ENCODE measurements at places on chromosomes 6 and 20.

DNA sequence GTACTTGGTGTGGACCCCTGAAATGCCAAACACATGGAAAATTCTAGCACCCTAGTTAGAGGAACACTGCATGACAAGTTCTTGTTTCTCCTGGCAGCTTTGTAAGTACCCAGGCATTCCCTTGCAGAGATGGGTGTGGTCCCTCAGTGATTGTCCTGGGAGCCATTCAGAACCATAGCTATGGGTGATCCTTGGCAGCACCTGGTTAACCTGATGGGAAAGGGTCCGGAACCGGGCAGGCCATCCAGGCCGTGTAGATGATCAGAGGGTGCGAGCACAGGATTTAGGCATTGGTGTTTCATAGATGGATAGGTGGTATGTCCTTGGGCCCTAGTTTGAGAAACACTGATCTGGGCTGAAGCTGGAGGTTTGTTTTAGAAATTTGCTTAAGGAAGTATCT is 95.8 kb downstream of the RPP40 start:
- DNase-seq: no peak

DNA sequence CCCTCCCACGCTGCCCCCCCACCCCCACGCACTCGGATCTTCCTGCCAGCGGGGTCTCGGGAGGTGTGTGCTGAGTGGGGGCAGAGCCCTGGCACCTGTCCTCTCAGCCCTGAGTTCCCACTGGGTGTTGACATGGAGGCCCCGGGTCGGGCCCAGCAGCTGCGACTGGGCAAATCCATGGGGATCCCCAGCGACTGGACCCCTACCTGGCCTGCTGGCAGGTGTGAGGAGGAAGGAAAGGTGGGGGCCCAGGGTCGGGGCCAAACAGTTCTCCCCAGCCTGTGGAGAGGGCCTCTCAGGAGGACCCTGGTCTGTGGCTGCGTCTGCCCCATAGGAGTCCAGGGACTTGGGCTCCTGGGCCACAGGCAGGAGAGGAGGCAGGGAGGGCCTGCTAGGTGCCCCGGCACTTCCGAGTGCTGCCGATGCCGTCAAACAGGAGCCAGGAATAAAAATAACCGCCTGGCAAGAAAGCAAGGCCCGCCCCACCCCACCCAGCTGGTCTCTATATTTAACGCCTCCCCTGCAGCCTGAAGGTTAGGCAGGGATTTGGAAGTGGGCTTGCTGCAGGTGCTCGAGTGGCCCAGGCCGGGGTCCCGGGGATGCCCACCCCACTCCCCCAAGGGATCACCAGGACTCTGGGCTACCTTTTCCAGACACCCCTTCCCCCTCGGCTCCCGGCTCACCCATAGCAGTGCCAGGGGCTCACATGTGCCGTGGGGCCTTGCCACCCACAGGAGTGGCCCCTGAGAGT is 1.4 kb upstream of the EEF1A2 start:
- no peak for DNase-seq

DNA sequence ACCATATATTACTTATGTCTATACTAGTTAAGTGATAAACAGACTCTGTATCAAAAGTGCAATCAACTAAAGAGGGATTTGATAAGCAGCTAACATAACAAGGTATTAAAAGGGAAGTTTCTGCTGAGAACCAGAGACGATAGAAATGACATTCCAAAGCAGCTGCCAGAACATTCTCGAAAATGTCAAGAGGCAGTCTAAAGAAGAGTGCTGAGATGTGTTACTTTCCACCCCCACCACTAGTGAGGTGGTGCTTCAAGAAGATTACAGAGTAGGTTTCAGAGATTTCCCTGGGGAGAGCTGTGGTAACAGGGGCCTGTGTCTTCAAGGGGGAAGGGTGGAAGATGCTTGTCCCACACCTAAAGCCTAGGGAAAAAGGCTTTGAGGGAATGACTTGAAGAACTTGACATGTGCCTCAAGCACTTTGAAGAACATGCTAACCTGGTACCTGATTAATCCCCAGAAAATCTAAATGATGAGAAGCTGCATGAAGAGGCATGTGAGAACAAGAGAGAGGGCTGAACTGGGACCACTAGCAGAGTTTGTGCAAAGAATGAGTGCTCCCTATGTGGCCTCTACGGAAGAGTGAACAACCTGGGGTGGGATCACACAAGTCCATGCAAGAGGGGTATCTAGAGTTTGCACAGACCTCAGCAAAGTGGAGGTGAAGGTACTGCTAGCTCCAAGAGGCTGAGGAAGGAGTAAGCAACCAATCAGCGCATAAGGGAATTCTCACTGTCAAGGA is 5.0 kb downstream of the FAM184A start:
- no peak for DNase-seq

DNA sequence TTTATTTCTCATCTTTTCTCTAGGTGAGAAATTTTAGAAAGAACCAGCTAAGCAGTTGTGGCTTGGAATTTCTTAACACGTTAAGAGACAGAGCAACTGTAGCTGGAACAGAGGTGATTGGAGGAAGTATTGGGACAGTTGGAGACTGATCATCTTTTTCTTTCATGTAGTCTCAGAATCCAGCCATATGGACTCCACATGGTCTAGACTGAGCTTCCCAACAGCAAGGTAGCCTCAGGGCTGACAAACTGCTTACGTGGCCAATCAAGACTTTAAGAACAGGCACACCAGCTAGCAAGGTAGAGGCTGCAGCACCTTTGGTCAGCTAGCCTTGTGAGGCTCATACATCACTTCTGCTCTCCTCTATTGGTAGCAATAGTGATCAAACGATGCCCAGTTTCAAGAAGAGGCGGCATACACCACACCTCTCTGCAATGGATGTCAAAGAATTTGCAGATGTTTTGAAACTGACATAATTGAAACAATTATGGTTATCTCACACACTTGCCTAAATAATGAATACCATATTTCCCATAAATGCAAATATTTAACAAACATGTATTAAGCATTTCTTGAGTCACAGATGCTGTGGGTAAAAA is 590.5 kb upstream of the SLC35B3 start:
- no peak for DNase-seq

DNA sequence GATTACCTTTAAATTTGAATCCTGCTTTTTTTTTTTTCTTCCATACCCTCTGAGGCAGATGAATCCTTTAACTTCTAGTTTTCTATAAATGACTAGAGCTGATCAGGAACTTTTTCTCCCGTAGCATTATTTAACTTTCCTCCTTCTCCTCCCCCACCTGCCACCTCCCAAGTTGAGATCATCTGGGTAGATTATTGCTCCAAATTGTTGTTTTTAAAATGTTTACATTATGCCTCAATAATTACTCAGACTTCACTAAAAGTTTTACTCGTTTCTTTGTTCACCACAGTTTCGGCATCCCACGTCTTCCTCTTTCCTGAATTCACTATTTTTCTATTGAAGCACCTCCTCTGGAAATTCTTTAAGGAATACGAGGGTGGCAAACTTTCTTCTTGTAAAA is 16.6 kb upstream of the SCUBE3 start:
- no peak for DNase-seq

- DNase-seq: no peak
Observed at GRCh38 chr6:167491438-167492099, 166.7 kb downstream of the TTLL2 start.

DNA sequence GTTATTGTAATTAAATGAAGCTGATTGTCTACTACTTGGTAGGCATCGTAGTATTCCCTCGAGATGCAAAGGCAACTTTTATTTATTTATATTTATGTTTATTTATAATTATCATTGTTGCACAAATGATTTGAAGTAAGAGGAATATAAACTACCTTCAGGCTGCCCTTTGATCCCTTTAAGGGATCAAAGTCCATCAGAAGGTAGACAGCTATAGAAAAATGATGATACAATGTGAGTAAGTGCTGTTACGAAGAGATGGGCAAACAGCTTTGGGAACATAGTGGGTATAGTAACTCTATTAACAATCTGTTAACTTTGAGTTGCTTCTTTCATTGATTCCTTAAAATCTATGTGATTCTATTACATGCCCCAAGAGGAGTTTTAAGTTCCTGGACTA is 512.8 kb upstream of the CITED2 start:
- DNase-seq: no peak

- no peak for DNase-seq
Observed at GRCh38 chr6:4188801-4189200, 53.4 kb upstream of the ECI2 start.

- DNase-seq: no peak
Observed at GRCh38 chr6:74256781-74257180, 560.8 kb downstream of the CD109 start.

DNA sequence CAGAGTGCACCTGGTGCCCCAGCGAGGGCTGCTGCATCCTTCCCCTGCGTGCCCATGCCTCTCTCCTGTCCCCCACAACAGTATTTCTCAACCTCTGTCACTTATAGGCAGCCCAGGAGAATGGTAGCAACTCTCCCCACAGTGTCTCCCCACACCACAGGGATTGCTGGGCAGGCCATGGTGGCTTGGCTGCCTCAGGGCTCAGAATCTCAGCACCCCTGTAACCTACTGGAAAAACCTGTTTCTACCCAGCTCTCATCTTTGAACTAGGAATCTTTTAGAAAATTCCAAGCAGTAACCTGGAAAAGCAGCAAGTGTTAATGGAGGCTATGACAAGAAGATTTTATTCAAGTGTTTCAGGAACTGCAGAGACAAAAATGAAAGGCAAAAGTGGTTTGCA is 38.0 kb downstream of the CD164 start:
- no peak for DNase-seq

DNA sequence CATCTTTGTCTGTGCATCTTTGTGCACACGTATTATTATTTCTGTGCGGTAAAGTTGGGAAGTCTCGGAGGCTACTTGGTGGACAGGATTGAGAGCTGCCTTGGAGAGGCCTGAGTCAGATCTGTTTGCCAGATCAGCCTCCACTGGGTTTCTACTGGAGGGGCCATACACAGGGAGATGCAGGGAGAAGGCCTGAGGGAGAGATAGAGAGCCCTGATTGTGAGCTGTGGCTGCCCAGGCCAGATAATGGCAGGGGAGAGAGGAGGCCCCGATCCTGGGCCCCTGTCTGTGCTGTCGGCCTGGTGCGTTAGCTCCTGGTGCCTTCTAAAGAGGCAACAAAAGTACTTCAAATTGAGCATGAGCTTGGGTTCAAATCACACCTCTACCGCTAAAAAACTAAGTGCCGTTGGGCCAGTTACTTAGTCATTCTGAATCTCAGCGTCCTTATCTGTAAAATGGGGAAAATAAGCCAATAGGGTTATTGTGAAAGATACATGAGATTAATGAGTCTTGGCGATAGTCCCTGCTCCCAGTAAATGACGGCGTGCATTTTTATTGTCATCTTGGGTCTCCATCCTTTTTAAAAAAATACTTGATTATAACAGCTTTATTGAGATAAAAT is 27.6 kb upstream of the ADA start:
- DNase-seq: no peak

DNA sequence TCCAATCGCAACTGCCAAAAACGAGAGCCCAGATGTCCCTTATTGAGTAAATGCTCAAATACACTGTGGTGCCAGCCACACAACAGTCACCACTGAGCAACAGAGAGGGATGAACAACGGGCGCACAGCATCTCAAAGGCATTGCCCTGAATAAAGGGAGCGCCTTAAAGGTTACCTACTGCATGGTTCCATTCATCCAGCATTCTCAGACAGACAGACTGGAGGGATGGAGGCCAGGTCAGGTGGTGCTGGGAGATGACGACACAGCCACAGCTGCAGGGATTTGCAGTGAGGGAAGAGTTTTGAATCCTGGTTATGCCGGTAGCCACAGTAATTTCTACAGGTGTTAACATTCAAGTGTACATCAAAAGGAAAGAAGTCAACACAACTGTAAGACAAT is 615.5 kb upstream of the AGPAT4 start:
- DNase-seq: no peak

- no peak for DNase-seq
Observed at GRCh38 chr20:17594443-17594842, 24.6 kb downstream of the DSTN start.

DNA sequence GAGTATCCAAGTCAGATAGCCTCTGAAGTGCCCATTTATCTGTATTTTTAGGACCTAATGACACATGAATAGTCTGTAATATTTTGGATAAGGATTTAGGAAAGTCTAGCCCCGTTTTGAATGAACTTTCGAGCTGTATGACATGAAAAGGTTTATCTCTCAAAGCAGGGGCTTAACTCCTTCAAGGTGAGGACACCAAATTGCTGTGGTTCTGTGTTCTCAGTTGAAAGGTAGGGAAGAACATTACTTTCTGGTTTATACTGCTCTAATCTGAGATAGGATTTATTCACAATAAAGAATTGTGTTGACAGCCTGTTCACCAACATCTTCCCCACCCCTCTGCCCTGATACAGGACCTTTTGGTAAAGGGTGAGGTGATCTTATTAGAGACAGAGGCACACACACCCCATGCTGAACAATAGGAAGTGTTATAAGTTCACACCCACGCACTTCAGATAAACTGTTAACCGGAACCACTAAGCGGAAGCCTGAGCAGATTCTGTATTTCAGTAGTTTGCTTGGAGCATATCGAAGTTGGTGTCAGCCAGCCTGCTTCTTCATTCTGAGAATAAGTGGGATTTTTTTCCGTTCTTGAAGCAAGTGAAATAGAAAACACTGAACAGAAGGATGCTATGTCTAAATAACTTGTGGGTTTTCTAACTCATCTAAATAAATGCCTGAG is 223.3 kb downstream of the TMEM242 start:
- no peak for DNase-seq

DNA sequence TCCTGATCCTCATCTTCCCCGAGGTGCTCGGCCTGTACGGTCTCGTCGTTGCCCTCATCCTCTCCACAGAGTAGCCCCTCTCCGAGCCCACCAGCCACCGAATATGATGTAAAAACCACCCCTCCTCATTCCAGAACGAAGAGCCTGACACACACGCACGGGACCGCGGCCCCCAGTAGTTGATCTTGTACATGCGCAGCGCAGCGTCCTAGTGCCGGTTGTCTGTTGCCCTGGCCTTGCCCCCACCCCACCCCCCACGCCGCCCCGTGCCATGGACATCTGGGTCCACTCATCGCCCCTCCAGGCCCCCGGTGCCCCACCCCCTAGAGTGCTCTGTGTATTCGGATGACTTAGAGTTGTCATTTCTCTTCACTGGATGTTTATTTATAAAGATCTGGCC is 5.2 kb upstream of the PRPH2 start:
- DNase-seq: no peak

- no peak for DNase-seq
Observed at GRCh38 chr6:29970711-29971110, 28.4 kb downstream of the HLA-A start.

DNA sequence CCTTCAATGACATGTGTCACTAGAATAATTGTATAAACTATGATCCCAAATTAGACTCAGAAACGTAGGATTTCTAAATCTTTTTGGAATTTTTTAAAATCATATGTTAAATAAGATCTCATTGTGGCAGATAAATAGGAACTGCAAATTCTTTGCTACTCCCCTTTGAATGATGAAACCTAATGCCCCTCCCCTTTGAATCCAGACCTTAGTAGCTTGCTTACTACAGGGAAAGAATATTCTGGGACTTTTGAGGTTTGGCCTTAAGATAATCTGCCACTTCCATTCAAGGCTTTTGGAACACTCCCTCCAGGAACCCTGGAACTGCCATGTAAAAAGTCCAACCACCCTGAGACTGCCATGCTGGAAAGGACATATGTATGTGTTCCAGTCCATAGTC is 7.1 kb downstream of the TDP2 start:
- DNase-seq: no peak

DNA sequence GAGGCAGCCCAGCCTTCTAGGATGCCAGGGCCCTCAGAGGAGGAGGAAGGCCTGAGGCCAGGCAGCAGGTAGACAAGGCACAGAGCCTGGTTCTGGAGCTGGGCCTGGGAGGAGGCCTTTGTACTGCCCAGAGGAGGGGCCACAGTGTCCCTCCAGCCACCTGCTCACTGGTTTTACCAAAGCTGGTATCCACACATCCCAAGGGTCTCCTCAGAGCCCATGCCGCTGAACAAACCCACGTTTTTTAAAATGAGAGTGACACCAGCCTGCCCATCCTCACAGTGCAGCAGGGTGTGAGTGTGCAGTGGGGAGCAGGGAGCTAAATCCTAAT is 162.7 kb downstream of the LY86 start:
- no peak for DNase-seq

Measured in CD4-positive, alpha-beta T cell (primary cell).